ENCODE measurements at places on chromosomes 16 and 17.

- no peaks in the 10 kb centered on the region for H3K36me3 ChIP-seq
- no peaks in the 10 kb centered on the region for H3K27me3 ChIP-seq
- H3K4me1 ChIP-seq: no peaks in the 10 kb centered on the region
- H3K27ac ChIP-seq: no peak overlapping the region
- no peak for DNase-seq
- H3K4me3 ChIP-seq: no peak overlapping the region
Measured at GRCh38 chr17:32623196-32623595, 136.4 kb downstream of the CDK5R1 start.

DNA sequence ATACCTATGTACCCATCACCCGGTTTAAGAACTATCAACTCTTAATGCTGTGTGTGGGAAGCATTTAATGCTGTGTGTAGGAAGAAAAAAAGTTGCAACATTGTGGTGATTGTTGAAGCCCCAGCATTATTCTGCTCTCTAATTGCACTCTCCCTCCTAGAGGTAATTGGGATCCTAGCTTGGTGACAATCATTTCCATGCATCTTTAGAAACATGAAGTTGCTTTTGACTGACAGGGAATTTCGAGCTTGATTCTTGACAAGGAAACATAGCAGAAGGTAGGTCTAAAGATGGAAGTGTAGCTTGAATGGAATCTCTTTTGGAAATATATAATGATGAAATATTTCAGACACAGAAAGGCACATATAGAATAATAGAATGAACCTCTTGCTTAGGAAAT lies 27.3 kb downstream of the HEXIM2 start:
- H3K27ac ChIP-seq: no peak overlapping the region
- H3K36me3 ChIP-seq: no peaks in the 10 kb centered on the region
- no peak for DNase-seq
- no peak overlapping the region for H3K4me3 ChIP-seq

DNA sequence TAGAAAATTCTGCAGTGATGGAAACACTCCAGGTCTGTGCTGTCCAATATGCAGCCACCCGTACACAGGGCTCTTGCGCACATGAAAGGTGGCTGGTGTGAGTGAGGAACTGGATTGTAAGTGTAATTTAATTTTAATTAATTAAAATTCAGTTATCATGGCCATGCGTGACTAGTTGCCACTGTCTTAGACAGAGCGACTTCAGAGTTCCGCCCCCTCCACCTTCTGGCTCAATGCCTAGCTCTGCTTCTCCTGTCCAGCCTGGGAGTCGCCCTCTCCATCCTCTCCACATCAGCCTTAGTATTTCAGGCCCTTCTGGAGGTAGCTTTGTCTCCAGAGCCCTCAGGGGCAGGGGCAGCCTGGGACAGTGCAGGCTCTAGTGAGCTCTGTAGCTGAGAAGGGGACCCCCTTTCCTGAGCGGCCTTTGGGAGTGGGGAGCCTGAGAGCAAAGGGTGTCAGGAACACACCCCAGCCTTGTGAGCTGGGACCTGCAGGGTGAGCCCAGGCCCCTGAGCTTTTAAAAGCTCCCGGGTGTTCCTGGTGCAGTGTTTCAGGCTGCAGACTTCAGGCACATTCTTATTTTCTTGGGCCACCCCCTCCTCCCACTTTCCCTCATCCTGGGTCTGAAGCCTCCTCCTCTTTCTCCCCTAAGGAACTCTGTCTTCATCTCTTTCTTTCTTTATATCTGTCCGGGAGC lies 99.4 kb downstream of the IRF8 start:
- no peaks in the 10 kb centered on the region for H3K36me3 ChIP-seq
- H3K27ac ChIP-seq: no peak overlapping the region
- no peak overlapping the region for H3K4me3 ChIP-seq
- no peaks in the 10 kb centered on the region for H3K4me1 ChIP-seq
- no peak for DNase-seq

DNA sequence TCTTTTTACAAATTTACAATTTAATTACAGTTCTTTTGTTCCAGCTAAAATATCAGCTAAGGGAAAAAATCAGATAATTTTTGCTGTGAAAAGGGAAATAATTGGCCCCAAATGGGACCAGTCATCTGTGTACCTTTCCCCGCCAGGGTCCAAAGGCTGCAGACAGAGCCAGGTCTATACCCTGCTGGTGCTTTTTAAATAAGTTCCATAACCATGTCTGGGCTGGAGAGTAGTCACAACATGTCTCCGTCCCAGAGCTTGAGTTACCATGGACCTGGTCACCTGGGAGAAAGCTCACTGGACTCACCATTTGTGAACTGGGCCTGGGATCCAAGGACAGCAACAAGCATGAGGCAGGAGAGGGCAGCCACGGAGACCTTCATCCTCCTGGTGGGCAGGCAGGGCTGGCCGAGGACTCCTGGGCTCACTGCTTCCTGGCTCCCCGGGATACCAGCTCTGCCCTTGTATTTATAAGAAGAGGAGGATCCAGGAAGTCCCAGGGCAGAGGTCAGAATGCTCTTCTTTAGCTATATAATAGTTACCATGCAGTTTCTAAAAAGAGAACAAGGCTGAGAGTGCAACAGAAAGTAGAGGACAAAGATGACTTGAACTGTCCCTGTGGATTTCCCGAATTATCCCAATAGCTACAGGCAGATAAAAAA lies at the start of gene CCL15:
TSS of gene CCL15 (minus strand) at position 444 of the 662 bp plus-strand sequence. CDS start at position 383, 61 bp downstream.
- DNase-seq: no peak
- no peaks in the 10 kb centered on the region for H3K36me3 ChIP-seq
- no peak within 1 kb of the TSS for H3K27ac ChIP-seq
- H3K4me3 ChIP-seq: no peak within 1 kb of the TSS
- no peaks in the 10 kb centered on the region for H3K4me1 ChIP-seq

DNA sequence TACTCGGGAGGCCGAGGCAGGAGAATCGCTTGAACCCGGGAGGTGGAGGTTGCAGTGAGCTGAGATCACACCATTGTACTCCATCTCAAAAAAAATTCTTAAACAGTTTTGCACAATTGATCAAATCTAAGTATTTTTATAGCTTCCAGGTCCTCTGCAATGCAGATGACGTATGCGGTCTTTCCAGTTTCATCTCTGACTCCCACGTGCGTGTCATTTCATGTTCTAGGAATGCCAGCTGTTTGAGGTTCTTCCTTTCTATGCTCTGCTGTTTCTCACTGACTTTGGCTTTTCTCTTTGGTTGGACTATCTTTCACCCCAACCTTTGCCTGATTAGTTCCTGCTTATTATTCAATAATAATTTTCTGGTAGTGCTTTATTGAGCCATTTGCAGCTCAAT lies 16.2 kb downstream of the CHP2 start:
- H3K27ac ChIP-seq: no peak overlapping the region
- no peaks in the 10 kb centered on the region for H3K36me3 ChIP-seq
- DNase-seq: no peak
- no peaks in the 10 kb centered on the region for H3K27me3 ChIP-seq
- no peak overlapping the region for H3K4me3 ChIP-seq

- DNase-seq: no peak
- H3K4me1 ChIP-seq: no peaks in the 10 kb centered on the region
- no peak overlapping the region for H3K4me3 ChIP-seq
- no peak overlapping the region for H3K27ac ChIP-seq
- H3K27me3 ChIP-seq: peaks cover 33% of the 10 kb centered on the region
Measured at GRCh38 chr17:46894476-46895151, 28.3 kb upstream of the GOSR2 start.

- no peaks in the 10 kb centered on the region for H3K4me1 ChIP-seq
- no peak overlapping the region for H3K4me3 ChIP-seq
- DNase-seq: no peak
- no peak overlapping the region for H3K27ac ChIP-seq
- no peaks in the 10 kb centered on the region for H3K36me3 ChIP-seq
Measured at GRCh38 chr17:34364751-34365150, 1.7 kb upstream of the CCL1 start.

GRCh38 chr17:8409966-8410882 lies 12.6 kb upstream of the RNF222 start:
- peaks cover 2% of the 10 kb centered on the region for H3K4me1 ChIP-seq
- no peak overlapping the region for H3K4me3 ChIP-seq
- H3K27ac ChIP-seq: no peak overlapping the region

DNA sequence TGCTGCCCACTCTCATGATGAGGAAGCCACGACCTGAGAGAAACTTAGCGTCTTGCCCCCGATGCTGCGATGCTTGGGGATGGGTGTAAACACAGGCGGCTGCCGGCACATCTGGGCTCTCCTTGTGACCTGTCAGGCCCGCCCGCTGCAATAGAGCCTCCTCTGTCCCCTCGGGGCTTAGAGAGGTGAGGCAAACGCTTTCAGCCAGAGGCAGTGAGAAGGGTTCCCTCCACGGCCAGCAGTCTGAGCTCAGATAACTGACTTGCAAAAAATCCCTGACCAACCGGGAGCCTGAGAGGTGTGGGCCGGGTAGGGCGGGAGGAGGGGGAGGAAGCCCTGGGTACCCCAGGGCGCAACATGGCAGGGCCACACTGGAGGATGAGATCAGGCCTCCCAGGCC lies 260.6 kb downstream of the C16orf95 start:
- no peak overlapping the region for H3K27ac ChIP-seq
- no peaks in the 10 kb centered on the region for H3K4me1 ChIP-seq
- no peaks in the 10 kb centered on the region for H3K36me3 ChIP-seq
- no peak overlapping the region for H3K4me3 ChIP-seq
- no peak for DNase-seq

GRCh38 chr17:58504826-58505351 lies 9.5 kb downstream of the MTMR4 start:
- no peak overlapping the region for H3K27ac ChIP-seq
- no peak overlapping the region for H3K4me3 ChIP-seq
- no peaks in the 10 kb centered on the region for H3K4me1 ChIP-seq
- H3K36me3 ChIP-seq: peaks cover 28% of the 10 kb centered on the region
- DNase-seq: no peak
- no peaks in the 10 kb centered on the region for H3K27me3 ChIP-seq

GRCh38 chr17:36864827-36865430 lies 72.3 kb upstream of the LHX1 start:
- DNase-seq: no peak
- H3K36me3 ChIP-seq: no peaks in the 10 kb centered on the region
- H3K27me3 ChIP-seq: peaks cover 2% of the 10 kb centered on the region
- no peaks in the 10 kb centered on the region for H3K4me1 ChIP-seq
- H3K27ac ChIP-seq: no peak overlapping the region

GRCh38 chr16:20612551-20613480 lies 36.6 kb upstream of the ACSM2B start:
- H3K36me3 ChIP-seq: no peaks in the 10 kb centered on the region
- H3K4me1 ChIP-seq: no peaks in the 10 kb centered on the region
- no peak overlapping the region for H3K27ac ChIP-seq
- H3K4me3 ChIP-seq: no peak overlapping the region
- no peaks in the 10 kb centered on the region for H3K27me3 ChIP-seq

GRCh38 chr17:38925263-38925995 lies at the start of gene LASP1NB:
Gene LASP1NB (plus strand): TSS chr17:38925614.
- H3K27ac ChIP-seq: no peak within 1 kb of the TSS
- H3K36me3 ChIP-seq: peaks cover 4% of the 10 kb centered on the region
- H3K27me3 ChIP-seq: no peaks in the 10 kb centered on the region
- peak; percentile 51 for DNase-seq
- H3K4me3 ChIP-seq: peak within 1 kb of the TSS; percentile 37

DNA sequence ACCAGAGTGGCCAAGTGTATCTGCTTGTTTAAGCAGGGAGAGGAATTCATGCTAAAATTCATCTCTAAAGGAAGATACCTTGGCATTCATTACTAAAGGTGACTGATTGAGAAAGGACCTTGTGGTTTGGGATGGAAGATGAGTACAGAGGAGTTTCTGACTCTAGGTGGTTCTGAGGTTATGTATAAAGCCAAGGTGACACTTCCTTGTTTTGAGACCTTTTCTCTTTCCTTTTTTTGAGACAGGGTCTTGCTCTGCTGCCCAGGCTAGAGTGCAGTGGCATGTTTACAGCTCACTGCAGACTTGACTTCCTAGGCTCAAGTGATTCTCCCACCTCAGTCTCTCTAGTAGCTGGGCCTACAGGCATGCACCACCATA lies 9.1 kb downstream of the ABHD15 start:
- no peak overlapping the region for H3K27ac ChIP-seq
- DNase-seq: no peak
- H3K4me1 ChIP-seq: no peaks in the 10 kb centered on the region
- no peak overlapping the region for H3K4me3 ChIP-seq

GRCh38 chr17:39655105-39655504 lies 10.0 kb upstream of the TCAP start:
- H3K4me3 ChIP-seq: no peak overlapping the region
- H3K27ac ChIP-seq: no peak overlapping the region
- H3K36me3 ChIP-seq: no peaks in the 10 kb centered on the region

GRCh38 chr16:27676839-27677238 lies 126.9 kb downstream of the KATNIP start:
- H3K27me3 ChIP-seq: no peaks in the 10 kb centered on the region
- DNase-seq: peak; percentile 67
- no peak overlapping the region for H3K27ac ChIP-seq
- no peaks in the 10 kb centered on the region for H3K36me3 ChIP-seq
- H3K4me3 ChIP-seq: no peak overlapping the region

GRCh38 chr17:74739227-74739831 lies 2.3 kb downstream of the RAB37 start:
- peaks cover 19% of the 10 kb centered on the region for H3K27me3 ChIP-seq
- H3K4me1 ChIP-seq: no peaks in the 10 kb centered on the region
- H3K36me3 ChIP-seq: no peaks in the 10 kb centered on the region
- DNase-seq: no peak

DNA sequence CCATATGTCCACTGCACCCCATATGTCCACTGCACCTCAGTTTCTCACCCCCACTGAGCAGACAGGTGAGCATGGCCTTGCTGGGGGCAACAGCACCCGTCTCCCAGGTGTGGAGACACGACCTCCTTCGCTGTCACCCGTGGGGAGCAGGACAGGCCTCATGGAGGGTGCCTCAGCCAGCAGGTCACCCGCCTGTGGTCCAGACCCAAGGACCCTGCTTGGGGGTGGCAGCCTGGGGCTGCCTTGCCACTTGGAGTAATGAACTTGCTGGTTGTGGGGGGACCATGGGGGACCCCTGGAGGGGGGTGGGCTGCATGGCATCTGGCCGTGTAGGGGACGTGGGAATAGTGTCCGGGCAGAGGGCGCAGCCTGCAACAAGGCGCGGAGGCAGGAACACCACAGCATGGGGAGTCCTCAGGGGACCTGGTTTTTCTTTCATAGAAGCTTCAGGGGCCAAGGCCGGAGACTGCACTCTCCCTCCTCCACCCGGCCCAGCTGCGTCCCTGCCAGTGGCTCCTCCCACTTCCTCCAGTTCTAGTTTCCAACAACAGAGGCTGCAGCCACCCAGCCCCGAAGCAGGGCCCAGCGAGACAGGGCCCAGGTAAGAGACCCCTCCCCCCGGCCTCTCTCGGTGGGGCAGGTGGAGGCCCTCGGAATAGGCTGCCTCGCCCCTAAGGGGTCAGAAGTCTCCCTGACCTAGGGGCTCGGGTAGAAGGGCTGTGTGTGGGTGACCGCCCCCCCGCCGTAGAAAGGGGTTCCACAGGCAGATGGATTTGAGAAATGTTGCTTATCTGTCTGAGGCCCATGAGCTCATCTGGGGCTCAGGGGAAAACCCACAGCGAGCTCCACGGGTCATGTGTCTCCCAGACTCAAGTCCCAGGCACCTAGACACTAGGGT lies at the start of gene NHLRC4:
TSS of gene NHLRC4 (plus strand) at position 531 of the 898 bp plus-strand sequence. CDS start 1,043 bp downstream, outside the sequence.
- peaks cover 17% of the 10 kb centered on the region for H3K4me1 ChIP-seq
- H3K27ac ChIP-seq: no peak within 1 kb of the TSS
- peak; percentile 60 for DNase-seq
- peak within 1 kb of the TSS; percentile 45 for H3K4me3 ChIP-seq
- no peaks in the 10 kb centered on the region for H3K36me3 ChIP-seq

GRCh38 chr17:12020642-12021622 lies at the start of gene MAP2K4:
Gene MAP2K4 (plus strand): TSS chr17:12020877. CDS start chr17:12020887, 10 bp downstream.
- peaks cover 6% of the 10 kb centered on the region for H3K4me1 ChIP-seq
- DNase-seq: peak; percentile 87
- no peaks in the 10 kb centered on the region for H3K36me3 ChIP-seq
